ENCODE measurements at places on chromosomes 16 and 17. TPM values are rescaled to one million over a fixed set of nuclear protein-coding genes. Genes with fewer than 3 reads are reported as not detected.

The DOC2B gene
- total RNA-seq, result 2.1 TPM

The ITGAX gene
- 0.89 TPM for total RNA-seq

The MAPT gene
- 1.5 TPM for total RNA-seq

The TRIM65 gene
- total RNA-seq, result 39.1 TPM

The WFIKKN1 gene
- not detected for total RNA-seq

The NMT1 gene
- total RNA-seq, result 168 TPM

The FOXC2 gene
- total RNA-seq, result 2.7 TPM

The MYOCD gene
- 1.0 TPM for total RNA-seq

The CHD9NB gene
- 0.96 TPM for total RNA-seq

The FNDC8 gene
- 0.11 TPM for total RNA-seq

The GRIN2A gene
- not detected for total RNA-seq
